ENCODE measurements at places on chromosomes 2 and 18.

DNA sequence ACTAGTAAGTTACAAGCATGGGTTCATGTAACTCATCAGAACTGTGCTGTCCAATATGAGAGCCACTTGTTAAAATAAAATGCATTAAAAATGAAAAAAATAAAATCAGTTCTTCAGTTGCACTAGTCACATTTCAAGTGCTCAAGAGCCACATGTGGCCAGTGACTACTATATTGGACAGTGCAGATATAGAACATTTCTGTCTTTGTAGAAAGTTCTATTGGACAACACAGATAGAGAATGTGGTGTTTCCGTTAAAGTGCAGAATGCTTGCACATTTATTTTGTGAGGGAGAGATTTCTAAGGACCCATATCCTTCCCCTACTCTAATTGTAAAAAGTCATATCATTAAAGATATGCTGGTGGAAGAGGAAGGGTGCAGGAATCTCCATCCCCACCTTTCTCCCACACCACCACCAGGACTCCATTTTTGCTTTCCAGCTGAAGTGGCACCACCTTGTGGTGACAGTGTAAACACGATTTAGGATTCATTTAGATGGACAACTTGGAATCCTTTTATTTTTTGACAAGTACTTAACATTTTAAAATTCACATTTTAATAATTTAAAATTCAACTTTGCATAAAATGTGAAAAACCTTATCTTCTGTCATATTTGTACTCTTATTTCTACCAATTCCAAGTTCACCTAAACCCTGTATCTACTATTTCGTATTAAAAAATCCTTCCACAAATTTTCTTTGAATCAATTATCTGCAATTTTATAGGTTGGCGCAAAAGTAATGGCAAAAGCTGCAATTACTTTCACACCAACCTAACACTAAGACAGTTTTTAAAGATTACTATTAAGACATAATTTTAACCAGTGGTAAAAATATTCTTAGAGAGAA is 9.4 kb upstream of the CD302 start:
- DNase-seq = peak; percentile 45

DNA sequence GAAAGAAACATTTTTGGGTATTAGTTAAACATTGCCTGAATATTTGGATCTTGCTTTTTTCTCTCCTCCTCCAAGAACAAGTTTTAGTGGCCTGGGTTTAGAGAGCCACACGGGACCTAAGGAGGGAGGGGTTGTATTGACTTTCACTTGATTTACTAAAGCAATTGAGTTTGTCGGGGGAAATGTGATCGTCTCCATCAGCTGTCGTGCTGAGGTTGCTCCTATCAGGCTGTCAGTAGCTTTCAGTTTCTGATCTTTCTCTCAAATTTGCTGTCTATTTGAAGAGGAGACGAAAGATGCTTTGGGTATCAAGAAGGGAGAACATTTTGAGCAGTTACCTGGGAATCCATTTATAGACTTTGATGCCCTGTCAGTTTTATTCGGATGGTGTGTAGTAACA is 106.0 kb downstream of the SETBP1 start:
- DNase-seq = no peak

- no peak for DNase-seq
These were observed 160.2 kb downstream of the PXDN start for GRCh38 chr2:1584051-1584531.

DNA sequence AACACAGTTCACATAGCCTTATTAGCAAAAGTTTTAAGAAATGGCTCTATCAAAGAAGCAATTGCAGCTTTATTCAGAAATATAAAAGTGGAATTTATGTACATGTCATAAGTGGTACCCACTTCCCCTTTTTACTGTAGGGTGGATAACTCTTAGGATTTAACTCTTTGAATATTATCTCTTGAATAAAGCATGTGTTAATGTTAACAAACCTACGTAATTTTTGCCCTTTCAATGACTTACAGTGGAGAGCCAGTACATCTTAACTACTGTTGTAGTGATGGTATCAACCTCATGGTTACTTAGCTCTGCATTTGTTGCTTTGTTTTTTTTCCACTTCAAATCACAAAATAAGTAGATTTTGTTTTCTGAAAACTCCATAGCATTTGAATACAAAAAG is 8.8 kb downstream of the NABP1 start:
- DNase-seq = no peak

GRCh38 chr2:160963957-160964356 is 196.3 kb upstream of the TANK start:
- peak; percentile 48 for DNase-seq

DNA sequence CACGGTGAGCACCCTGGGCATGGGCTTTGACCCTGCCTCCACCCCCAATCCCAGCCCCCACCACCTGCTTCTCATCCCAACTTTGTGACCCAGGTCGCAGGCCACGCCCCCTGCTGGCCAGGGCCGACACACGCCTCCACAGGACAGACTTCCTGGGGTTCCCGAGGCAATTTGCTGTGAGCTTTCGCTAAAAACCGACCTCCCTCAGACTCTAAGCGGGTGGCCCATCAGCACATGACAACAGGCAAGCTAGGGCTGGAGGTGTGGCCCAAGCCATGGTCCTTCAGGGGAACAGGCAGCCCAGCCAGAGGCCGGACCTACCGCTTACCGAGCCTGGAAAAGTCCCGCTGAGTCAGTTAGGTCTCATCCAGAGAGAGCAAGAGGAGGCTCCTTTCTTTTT is 31.9 kb downstream of the C1QL2 start:
- DNase-seq = no peak

DNA sequence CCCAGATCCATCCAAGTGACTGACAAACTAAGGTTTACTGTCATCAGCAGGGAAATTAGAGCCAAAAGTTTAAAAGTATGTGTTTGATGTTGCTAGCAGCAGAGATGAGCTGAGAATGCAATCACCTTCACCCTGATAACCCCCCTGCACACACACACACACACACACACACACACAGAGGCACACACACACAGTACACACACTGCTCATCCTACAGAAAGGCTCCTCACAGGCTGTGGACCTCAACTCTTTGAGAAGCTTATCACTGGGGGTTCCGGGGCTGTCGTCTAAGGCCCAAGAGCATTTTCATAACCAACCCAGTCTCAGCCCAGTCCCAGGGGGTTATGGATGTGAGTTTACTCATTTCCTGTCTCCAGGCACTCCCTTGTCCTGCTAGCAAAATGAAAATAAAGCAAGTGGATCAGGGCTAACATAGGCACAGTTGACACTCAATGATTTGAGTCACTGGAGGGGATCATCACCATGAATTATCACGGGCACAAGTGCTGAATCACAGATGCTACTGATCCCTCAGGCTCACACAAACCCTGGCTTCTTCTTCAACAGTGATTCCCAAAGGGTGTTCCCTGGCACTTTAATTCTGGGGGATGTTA is 76.6 kb downstream of the ALK start:
- peak; percentile 12 for DNase-seq

- peak; percentile 57 for DNase-seq
These were observed 123.7 kb downstream of the TNS1 start for GRCh38 chr2:217878915-217879590.

DNA sequence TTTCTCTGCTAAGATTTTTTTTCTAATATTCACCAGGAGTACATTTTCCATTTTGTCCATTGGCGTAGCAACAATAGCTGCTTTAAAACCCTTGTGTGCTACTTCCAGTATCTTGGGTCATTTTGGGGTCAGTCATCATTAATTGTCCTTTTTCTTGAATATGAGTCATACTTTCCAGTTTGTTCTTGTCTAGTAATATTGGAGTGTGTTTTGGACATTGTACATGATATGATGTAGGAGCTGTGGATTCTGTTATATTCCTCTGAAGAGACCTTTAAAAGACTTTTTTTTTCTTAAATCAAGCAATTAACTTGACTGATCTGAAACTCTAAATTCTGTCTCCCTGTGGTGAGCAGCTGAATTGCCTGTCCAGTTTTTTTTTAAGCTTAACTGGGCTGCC is 40.8 kb downstream of the AGPS start:
- DNase-seq = no peak
